ENCODE measurements at places on chromosomes 6 and 20.

DNA sequence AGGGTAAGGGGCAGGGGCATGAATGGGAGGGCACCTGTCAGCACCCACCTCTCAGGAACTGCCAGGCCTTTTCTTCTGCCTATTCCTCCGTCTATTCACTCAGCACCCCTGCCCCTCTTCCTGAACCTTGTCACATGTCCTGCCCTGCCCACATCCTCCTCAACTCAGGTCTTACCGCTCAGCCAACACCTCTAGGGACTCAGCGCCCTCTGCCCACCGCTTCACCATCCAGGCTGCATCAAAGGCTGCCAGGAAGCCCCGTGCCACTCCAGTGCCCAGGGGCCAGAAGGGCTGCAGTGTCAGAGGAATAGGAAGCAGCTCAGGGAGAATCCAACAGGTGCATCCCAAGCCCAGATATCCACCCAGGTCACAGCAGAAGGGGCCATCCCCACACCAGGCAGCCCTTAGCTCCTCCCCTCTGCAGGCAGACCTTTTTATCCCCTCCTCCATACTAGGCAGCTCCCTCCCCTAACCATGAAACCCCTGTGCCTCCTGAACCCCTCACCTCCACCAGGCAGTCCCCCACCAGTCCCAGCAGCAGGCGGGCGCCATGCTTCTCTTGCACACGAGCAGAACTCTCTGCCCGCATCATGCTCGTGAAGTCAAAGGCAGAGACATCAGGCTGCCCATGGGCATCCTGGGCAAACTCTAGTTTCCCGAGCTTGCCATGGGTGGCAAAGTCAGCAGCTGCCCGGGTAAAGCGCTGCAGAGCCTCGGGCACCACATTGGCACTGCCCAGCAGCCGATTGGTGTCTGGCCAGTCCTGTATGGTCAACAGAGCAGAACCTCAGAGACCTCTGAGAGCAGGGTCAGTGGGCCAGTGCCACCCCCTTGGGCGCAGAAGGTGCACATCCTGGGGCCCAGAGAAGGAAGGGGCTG lies 5.5 kb downstream of the MICAL1 start:
- DNase-seq: no peak

- no peak for DNase-seq
Measured at GRCh38 chr20:64250027-64250426, 5.5 kb upstream of the PCMTD2 start.

DNA sequence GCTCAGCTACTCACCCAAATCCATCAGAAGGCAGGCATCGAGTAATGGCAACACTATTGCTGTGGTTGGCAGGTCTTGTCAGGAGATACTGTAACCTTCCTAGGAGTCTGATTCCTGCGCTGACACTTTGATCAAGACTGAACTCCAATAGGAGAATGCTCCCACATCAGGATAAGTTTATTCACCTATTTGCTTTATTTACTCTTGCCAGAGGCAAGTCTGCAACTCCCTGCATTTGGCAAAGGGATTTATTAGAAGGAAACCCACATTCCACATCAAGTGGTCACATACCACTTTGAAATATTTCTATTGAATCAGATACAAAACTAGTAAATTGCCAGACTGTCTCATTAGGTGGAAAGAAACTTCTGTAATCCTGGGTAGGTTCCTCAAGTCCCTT lies 43.5 kb downstream of the ZFAND3 start:
- DNase-seq: no peak

GRCh38 chr6:45595010-45595851 lies 217.5 kb upstream of the SUPT3H start:
- DNase-seq: no peak

GRCh38 chr6:119470893-119471542 lies 121.5 kb upstream of the MAN1A1 start:
- DNase-seq: no peak

GRCh38 chr6:95693108-95693507 lies 115.8 kb downstream of the MANEA start:
- no peak for DNase-seq

DNA sequence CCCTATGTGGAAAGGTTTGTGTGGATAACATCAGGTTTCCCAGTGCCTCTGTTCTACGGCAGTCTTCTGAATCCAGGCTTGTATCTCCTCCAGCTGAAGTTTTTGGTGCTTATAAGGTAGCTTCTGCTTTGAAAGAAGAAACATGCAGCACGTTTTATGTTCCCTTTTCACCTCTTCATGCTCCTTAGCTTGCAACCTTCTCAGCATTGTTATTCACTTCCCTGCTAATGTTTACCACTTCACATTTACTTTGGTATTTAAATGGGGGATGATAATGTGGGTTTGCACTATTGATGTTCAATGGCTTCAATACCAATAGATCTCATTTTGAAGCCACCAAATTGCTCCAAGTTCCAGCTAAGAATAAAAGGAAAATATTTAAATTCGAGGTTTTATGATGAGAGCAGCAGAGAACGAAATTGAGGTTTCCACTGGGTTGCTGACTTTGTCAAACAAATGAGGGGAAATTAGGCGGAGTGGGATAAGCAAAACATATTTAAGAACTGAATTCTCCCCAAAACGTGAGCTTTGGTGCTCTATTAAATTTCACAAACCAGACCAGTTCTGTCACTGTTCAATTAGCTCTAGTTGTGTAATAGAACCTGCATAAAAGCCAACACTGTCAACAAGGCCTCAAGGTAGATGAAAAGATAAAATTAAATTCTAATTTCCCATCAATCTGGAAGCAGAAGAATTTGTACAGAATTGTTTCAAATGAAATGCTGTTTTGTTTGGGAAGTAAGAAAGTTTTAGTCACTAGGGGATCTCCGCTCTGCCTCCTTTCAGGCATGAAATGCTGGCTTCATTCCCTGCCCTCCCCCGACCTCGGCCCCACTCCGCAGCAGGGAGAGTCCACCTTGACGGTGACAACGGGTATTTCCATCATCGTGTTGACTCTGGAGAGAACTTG lies 1.4 kb downstream of the IL22RA2 start:
- no peak for DNase-seq

DNA sequence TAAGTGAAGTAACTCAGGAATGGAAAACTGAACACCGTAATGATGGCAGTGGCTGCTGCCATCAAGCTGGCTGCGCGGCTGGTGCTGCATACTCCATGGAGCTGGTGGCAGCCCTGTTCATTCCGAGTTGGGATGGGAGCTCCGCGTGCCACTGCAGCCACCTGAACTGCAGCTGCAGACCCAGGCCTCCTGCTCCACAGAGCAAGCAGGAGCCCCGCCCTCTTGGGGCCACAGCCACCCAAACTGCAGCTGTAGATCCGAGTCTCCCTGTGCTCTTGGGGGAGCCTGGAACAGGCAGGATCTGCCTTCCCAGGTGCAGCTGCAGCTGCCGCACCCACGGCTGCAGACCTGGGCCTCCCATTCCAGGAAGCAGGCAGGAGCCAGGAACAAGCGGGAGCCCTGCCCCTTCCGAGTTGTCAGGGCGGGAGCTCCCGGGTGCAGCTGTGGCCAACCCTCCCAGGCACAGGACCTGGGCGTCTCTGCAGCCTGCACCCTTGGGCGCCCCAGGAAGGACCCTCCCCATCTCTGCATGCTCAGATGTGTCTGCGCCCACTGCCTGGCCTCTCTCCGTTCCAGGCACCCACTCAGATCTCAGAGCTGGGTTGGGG lies 120.2 kb downstream of the GMPR start:
- DNase-seq: no peak

DNA sequence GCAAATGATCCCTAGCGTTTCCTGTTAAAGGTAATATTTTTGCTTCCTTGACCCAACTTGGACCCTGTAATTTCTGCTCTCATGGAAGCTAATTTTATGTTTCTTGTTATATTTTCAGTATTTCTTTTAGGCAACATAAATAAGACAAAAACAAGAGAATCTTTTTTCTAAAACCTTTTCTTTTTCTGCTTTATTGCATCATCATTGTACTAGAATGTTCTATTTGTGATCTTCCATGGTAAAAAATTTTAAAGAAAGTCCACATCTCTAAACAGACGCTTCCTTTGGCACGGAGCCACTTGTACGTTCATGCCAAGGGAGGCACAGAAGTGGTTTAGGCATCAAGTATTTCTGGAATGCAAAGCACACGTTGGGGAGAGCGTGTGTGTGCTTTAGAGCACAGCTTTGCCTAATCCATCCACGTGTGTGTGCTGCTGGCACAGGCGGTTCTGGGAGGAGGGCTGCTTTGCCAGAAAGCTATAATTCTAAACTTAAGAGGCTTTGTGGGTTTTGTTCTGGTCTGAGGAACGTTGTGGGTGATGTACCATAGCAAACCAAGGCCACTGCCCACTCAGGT lies 98.3 kb downstream of the SASH1 start:
- no peak for DNase-seq

DNA sequence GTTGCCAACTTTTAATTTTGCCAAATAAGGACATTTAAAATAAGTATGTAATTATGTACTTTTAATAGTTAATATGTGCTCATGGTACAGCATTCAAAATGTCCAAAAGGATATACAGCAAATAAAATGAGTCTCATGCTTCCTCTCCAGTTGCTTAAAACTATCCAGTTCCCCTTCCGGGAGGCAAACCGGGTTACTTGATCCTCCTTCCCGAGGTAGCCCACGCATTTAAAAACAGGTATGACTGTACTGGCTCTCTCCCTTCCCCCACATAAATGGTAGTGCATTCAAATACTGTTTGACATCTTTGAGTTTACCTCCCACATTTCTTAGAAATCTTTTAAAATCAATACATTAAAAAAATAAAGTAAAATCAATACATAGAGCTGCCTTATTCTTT lies 66.4 kb downstream of the PHF20 start:
- no peak for DNase-seq

- no peak for DNase-seq
Measured at GRCh38 chr6:12903246-12903645, 186.7 kb downstream of the PHACTR1 start.

- no peak for DNase-seq
Measured at GRCh38 chr6:125365230-125365629, 63.5 kb upstream of the HDDC2 start.

GRCh38 chr6:134424798-134425170 lies 106.9 kb upstream of the SGK1 start:
- DNase-seq: no peak

- no peak for DNase-seq
Measured at GRCh38 chr6:29984992-29985391, 42.7 kb downstream of the HLA-A start.

DNA sequence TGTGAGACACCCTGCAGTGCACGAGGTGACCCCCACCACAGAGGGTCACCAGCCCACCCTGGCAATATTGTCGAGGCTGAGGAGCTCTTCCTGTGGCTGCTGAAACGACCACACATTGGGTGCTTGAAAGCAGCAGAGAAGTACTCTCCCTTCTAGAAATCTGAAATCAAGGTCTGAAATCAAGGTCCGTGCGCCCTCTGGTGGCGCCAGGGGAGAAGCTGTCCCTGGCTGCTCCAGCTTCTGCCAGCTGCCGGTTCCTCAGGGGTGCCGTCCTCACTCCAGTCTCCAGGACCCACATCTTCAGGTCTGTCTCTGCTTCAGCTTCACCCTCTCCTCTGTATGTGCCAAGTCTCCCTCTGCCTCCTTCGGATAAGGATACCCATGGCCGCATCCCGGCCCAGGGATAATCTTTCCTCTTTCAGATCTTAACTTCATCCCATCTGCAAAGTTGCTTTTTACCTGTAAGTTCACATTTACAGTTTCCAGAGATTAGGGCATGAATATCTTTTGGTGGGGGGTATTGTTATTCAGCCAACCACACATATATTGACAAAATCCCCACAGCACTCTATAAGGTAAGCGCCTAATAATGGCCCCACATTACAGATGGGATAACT lies 108.3 kb upstream of the PHACTR3 start:
- peak; percentile 55 for DNase-seq

DNA sequence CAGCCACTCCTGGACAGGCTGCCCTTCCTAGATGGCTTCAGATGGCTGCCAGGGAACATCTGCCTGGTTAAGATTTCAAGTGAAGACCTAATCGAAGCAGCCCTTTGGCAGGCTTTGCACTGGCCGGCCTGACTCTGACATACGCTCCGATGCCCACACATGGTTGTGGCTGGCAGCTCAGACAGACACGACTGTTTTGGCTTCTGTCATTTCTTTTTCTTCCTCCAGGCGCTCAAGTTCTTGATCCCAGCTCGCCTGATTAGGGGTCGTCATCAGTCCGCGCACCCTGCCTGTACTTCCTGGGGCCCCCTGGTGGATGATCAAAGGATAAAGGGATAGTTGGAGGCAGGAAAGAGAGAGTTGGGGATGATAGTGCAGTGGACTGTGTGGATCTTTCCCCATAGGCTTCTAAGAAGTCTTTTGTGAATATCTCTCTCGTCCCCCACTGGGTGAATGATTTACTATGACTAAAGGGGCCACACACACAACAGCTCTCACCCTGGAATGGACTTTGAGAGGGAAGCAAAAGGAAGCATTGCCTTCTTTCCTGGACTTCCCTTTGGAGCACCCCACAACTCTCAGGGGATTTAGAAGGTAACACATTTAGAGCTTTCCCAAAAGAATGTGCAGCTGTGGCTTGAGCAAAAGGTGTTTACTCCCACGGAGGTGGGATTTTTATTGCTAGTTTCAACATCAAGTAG lies 21.4 kb upstream of the TRAM2 start:
- no peak for DNase-seq

GRCh38 chr6:4957521-4958231 lies 46.2 kb downstream of the RPP40 start:
- no peak for DNase-seq

Data from stimulated activated CD4-positive, alpha-beta T cell treated with anti-CD3 and anti-CD28 coated beads, Interleukin-15, amount 100 ng/mL, for 1 hour (primary cell).